GM19239 (cell line): ENCODE measurements at places on chromosomes 16 and 17.

DNA sequence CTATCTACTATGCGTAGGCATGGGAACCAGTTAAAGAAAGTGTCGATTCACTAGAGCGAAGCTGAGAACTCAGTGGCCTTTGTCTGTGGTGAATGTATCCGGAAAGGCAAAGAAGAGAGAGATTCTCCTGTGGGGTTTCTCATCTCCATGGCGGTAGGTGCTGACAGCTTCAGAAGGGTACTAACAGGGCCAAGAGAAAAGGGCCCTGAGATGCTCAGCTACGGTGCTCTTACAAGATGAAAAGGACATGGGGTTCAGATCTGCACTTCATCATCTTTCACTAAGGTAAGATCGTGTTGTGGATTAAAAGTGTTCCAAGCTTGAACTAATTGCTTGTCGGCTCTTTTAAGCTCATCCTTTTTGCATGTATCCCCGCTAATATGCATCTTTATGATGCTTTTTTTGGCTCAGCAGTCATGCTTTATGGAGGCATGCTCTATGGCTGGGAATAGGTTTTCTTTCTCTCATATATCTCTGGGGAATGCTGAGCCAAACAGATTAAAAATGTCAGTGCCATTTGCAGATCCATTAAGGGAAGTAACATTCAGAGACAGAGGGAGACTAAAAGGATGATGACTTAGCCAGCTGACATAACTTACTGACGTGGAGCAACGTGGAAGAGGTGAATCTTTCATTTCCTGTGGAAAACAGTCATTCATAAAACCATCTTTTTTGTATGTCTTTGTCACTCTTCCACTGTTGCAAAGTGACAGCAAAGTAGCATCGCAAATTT, 29.9 kb downstream of the KCNJ16 start:
- no peak for DNase-seq

- DNase-seq: peak; percentile 65
Measured at GRCh38 chr17:81295676-81296381, 722 bp upstream of the SLC38A10 start.

GRCh38 chr17:28896884-28897768, at the start of gene FLOT2:
FLOT2 (minus strand) TSS chr17:28897733; CDS start chr17:28897574, 159 bp downstream.
- peak; percentile 28 for DNase-seq

DNA sequence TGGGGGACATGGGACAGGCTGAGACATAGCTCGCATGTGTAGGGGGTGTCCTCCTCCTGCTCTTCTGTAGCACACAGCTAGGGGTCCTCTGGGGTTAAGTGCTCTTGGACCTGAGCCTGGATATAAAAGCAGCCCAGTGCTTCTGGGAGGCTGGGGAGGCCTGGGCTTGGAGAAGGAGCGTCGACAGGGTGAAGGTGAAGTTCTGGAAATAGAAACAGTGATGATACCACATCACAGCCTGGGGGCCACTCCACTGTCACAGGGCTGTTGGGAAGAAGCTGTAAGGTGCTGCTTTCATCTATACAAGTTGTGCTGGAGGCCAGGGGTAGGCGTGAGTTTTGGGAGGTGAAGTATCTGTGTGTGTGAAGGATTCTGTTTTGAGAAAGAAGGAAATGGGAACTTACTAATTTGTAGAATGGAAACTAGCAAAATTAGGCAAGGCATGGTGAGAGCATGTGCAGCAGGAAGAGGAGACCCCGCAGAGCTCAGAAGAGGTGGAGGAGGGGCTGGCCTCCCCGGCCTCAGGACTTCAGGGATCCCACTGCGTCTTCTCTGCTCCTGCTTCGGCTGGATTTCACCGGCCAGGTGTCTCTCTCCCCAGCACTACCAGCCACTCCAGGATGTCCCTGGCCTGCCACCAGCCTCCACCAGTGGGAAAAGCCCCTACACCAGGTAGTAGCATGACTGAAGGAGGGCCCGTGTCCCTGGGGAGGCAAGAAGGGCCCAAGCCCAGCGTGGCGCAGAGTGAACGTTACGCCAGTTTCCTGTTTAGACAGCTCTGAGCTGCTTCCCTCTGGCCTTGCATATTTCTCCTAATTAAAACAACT, 19.4 kb downstream of the PLCG2 start:
- no peak for DNase-seq

GRCh38 chr16:29030086-29030840, 45.4 kb downstream of the LAT start:
- no peak for DNase-seq

DNA sequence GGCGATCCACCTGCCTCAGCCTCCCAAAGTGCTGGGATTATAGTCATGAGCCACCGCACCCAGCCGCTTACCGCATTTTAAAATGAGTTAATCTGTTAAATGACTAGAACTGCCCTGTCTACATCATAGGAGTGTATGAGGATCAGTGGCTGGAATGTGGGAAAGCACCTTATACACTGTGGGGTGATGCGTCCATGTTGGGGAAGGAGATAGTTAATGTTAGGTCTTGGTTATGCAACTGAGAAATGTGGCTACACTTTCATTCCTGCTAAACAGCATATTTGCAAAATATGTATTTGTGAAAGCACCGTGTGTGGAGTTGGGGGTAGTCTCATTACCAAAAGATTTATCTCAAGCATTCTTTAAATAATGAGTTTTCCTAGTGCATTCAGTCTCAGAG, 107.6 kb downstream of the SPACA3 start:
- no peak for DNase-seq

- DNase-seq: no peak
Measured at GRCh38 chr17:75551266-75551665, 25.8 kb downstream of the LLGL2 start.

- no peak for DNase-seq
Measured at GRCh38 chr16:24652209-24652712, 77.2 kb upstream of the TNRC6A start.
